Kidney tubule cell (primary cell): ENCODE measurements at places on chromosomes 13 and 19.

- no peak for DNase-seq
Observed at GRCh38 chr13:89965252-89965651, 1382.2 kb upstream of the MIR17HG start.

GRCh38 chr13:114118086-114118485, 14.3 kb downstream of the RASA3 start:
- no peak for DNase-seq

GRCh38 chr19:36259211-36259610, 44.3 kb downstream of the ZNF146 start:
- no peak for DNase-seq

- DNase-seq, result peak; percentile 60
Observed at GRCh38 chr19:55647732-55648584, at the start of gene CCDC106. TSS of gene CCDC106 (plus strand) at chr19:55648212. CDS start at chr19:55649047, 835 bp downstream.

DNA sequence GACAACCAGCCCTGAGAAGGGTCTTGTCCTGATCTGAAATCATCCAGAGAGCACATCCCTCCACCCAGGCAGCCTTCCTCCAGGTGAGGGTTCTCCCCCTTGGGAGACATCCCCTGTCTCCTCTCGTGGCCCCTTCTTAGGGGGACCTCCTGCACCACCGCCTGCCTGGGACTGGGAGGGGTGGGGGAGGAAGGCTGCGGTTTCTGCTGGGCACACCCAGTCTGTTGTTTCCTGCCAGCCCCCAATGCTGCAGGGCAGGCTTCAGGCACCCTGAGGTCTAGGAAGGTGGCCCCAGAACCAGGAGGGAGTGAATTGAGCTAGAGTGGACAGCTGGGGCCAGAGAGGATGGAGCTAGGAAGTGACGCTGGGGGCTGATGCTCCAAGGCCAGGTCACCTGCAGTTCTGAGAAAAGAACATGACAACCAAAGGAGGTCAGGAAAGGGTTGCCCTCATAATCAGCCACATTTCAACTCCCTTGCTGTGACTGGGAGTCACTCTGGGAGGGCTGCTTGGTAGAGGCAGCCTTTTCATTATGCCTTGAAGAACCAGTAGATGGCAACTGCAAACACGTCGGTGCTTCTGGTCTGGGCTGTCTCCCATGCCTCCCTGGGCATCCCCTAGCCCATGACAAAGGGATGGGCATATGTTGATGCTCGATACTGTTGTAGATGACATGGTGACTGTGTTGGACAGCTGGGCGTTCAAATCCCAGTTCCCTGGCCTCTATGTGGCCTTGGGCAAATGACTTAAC, 1.4 kb downstream of the ARHGEF18 start:
- DNase-seq, result no peak

- DNase-seq, result peak; percentile 52
Observed at GRCh38 chr13:101127741-101128353, 288.5 kb downstream of the NALCN start.

DNA sequence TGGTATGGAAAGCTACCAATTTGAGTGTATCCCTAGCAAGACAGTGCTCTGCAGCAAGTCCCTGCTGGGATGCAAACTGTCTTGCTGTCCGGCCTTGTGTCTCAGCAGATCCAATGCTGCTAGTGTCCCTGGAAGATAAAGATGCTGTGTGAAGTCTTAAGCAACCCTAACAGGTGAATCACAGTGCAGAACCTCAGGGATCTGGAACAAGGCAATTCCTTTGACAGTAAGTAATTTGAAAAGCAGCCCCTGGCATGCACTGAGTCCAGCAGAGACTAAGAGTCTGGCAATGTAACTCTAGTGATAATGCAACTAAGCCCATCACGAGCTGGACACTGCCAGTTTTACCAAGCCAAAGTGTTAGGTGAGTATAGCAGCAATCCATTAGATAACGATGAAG, 1.7 kb upstream of the UCHL3 start:
- peak; percentile 32 for DNase-seq

- no peak for DNase-seq
Observed at GRCh38 chr13:72218966-72219365, 352.0 kb upstream of the DACH1 start.

- peak; percentile 94 for DNase-seq
Observed at GRCh38 chr19:17938092-17938845, 5.5 kb downstream of the CCDC124 start.

GRCh38 chr13:110307767-110308655, 927 bp downstream of the COL4A2 start:
- peak; percentile 67 for DNase-seq

DNA sequence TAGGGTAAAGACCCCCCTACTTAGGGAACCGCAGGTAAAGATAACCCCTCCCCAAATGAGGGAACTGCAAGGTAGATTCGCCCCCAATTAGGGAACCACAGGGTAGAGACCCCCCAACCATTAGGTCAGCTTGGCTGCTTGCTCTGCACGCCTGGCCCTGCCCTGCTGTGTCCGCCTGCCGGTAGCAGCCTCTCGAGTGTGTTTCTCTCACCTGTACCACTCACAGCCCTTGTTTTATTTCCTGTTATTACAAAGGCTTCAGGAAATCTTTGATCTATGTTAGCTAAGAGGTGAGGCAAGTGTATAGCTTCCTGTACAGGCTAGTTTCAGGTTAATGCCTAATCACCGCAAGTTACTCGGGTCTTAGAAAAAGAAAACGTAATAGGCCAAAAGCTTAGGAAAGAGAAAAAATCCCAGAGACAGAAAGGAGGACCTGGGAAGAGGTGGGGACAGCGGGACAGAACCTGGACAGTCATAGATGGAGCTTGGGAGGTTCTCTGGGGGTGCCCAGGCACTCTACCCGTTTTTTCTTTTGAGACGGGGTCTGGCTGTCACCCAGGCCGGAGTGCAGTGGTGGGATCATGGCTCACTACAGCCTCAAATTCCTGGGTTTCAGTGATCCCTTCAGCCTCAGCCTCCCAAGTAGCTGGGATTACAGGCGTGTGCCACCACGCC, 23.1 kb upstream of the EIF3G start:
- no peak for DNase-seq

DNA sequence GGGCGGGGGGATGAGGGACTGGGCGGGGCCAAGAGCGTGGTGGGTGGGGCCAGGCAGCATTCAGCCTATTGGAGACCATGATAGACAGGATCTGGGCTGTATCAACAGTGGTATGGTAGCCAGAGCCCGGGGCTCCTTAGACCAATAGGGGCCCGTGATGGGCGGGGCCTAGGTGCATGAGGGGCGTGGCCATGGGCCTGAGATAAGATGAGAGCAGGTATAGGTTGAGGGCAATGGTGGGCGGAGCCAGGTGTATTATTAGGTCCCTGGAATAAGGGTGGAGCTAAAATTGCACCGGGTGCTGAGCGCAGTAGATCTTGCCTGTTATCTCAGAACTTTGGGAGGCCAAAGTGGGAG, 5.3 kb downstream of the ABCA7 start:
- peak; percentile 55 for DNase-seq

DNA sequence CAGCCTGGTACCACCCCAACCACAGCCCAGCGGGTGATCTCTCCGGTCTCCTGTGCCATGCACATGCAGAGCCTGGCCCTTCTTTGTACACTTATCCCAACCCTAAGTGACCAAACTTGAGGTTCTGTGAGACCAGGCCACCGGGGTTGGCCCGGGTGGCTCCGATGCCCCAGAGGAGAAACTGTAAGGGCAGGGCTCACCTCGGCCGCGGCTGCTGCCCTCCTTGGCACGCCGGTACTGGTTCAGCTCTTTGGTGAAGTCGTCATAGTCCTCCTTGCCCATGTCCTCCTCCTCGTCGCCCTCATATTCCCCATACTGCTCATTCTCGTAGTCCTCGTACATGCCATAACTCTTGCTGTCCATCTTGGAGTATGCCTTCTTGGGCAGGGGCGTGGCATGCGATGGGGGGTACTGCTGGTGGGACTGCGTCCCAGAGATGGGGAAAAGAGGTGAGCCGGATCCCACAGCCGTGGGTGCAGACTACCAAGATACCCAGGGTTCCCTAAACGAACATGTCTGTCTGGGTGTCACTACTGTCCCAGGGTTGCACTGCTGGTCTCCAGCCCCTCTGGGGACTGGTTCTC, 23.7 kb downstream of the ZC3H4 start:
- no peak for DNase-seq

DNA sequence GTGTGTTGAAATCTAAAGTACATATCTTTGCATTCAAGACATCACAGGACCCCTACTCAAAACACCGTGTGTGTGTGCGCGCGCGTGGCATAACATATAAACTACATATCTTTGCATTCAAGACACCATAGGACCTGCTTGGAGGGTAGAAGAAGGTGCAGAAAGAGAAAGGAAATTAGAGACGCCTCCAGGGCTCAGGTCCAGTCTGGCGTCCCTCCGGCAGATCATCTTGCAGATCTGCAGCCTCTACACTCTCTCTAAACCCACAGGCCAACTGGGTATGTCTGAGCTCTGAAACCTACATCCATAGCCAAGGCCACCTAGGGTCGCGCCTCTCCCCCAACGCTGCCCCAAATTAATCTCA, 659 bp upstream of the PAFAH1B3 start:
- no peak for DNase-seq

DNA sequence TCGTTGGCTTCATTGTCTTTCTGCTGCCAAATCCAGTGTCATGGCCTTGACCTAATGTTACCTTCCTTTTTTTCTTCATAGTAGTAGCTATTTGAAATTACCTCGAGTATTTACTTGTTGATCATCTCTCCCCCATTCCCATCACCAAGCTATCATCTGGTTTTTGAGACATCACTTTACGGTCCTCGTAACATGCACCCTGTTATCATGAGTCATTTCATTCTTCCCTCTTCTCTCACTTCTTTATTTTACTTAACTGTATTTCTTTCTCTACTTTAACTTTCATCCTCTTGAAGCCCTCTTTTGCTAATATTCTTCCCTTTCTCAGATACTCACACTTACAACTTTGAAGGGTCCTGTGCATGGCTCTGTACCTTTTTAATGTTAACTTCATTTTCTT, 31.8 kb downstream of the TPP2 start:
- no peak for DNase-seq

DNA sequence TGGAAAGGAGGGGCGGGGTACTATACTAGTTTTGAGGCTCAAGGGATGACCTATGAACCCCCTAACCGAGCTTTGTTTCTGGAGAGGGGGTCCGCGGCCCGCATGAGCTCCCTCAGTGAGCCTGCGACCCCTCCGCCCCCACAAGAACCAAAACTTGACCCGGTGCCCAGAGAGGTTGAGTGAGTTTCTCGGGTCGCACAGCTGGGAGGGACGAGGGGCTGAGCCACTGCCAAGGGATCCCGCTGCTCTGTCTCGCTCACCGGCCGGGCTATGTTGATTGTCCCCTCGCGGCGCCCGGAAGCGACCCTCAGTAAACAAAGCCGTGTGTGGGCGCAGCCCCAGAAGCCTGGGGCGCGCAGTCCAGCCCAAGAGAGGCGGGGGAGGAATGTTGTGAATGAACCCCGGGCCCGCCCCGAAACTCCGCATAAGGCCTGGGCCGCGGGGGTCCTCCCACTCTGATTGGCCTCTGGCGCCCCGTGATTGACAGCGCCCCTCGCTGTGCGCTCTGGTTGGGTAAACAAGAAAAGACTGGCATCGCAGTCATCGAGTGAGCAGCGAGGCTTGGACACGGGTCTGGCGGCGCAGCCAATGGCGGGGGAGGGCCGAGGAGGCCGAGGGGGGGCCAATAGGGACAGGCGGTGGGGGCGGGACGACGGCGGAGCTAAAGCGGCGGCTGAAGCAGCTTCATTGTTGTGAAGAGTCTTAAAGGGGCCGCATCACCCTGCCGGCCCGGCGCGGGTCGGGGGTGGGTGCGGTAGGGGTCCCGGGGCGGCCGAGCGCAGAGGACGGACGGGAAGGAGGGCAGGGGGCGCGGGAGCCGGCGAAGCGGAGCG, at the start of gene ZSWIM4:
Gene ZSWIM4 (plus strand): TSS at position 687 of the 833 bp plus-strand sequence. CDS start 206 bp downstream, outside the sequence.
- peak; percentile 99 for DNase-seq

DNA sequence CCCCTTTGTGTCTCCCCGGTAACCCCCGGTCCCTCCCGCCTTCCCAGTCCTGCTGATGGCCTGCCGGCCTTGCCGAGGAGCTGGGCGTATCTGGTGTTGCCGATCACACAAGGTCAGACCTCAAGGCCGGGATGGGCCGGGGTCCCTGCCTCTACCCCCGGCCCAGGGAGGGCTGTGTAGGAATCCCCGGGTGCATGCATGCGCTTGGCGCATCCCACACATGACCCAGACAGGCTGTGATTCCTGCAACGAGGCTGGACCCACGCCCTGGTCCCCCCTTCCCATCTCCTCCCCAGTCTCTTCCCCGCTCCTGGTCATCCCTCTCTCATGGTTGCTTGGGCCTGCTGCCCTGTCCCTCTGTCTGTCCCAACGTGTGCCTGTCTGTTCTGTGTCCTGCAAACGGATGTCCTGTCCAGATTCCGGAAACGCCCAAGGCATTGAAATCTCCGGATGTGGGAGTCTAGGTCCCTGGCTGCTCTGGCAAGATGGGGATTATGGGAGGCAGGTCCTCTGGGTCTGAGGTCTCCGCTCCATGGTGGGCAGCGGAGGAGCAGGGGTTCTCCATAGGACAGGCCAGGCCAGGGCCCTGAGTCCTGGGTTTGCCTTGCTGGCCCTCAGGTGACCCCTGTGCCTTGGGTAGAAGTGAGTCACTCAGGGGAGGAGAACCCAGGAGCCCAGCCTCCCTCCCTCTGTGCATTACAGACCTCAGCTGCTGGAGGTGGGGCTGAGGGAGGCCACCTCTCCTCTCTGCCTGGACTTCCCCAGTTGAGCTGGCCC, 1.6 kb downstream of the PKN1 start:
- DNase-seq, result peak; percentile 90

GRCh38 chr13:43058318-43058674, 34.9 kb downstream of the DNAJC15 start:
- peak; percentile 89 for DNase-seq
